Esophagus mucosa (tissue), 1 donor: ENCODE measurements at places on chromosomes 11 and 22. TPM values are rescaled to one million over a fixed set of nuclear protein-coding genes. Genes with fewer than 3 reads are reported as not detected.

DNA sequence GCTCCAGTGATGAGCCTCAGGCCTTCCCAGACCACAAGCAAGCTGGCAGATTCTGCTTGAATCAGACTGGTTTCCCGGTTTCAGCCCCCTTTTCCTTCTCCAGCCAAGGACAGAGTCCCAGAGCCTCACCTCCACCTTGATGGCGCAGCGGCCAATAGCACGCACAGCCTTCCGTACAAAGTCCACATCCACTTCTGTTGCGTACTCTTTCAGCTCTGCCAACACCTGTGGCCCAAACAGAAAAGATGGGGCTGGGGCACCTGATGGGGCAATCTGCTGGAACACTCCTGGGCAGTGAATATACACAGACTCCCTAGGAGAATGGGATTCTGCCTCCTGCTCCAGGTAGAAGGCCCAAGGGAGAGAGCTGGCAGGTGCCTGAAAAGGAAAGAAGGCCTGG, 35.5 kb upstream of the RASL10A start:
- no peak for ATAC-seq

DNA sequence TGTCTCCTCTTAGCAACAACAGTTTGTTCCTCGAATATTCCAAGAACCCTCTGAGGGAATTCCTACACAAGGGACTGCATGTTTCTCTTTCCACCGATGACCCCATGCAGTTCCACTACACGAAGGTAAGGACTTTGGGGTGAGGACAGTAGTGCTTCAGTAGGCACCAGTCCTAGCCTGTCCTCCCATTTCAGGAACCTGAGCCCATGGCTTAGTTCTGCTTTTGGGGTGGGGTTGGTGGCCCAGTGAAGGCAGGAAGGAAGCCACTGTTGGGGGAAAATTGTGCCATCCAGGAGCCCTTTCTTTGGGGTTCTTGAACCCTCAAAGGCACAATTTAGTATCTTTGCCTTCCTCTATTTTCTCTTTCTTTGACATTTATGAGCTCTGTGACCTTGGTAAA, 38.2 kb downstream of the RNF141 start:
- ATAC-seq = no peak

DNA sequence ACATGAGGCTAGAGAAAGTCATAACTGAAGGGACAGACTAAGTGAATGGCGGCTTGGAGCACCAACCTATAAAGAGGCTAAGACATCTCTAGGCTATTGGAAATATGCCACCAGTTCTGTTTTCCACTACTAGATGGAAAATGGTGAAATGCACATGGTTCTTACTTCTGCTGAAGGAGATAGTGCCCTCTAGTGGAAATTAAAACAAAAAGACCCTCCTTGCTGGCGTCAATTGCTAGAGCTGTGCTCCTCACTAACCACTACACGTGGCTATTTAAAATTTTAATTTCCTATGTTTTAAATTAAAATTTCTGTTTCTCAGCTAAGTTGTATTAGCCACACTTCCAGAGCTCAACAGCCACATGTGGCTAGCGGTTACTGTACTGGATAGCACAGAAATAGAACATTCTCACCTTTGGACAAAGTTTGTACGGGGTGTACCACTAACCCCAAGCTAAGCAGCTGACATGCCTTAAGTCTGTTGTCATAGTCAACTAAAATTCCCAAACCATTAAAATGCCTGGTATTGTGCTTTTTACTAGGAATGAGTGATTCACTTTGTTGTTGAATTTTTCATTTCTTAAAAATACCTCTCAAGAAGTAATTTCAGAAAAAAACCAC, 34.1 kb upstream of the CALCA start:
- no peak for ATAC-seq

DNA sequence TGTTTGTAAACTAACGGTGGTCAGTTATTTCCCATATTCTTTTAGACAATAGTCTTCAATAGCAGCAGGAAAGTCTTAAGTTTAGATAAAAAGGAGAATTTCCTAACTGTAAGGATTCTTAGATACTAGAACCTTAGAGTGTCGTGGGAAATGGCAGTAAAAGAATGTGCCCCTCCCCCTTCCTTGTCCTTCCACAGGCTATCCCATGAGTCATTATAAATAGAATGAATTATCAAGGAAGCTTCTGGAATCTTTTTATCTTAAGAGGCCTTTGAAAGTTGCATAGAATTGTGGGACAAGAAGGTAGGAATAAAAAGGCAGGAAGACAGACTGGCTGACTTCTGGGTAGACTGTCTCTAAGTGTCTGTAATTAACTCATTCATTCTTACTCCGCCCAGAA, 165.2 kb upstream of the TBCEL start:
- ATAC-seq = no peak

DNA sequence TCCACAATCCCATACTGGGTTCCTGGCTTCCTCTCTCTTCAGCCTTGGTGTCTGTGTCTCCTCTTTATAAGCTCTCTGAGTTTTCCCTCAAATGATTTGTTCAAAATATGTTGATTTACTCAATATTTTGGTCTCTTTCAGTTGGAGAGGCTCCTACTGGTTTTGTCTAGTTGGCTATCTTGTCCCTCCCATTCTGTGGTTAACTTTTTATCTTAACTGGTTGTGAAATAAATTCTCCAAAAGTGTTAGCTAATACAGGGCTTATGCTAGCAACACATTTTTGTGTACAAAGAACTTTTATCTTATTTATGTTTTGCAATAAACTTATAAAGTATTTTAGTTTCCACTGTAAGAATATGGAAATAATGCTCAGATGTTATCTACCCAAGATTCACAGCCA, 200.9 kb downstream of the AASDHPPT start:
- ATAC-seq = no peak

- ATAC-seq = no peak
These were observed 24.8 kb upstream of the NAT10 start for GRCh38 chr11:34080609-34081008.

DNA sequence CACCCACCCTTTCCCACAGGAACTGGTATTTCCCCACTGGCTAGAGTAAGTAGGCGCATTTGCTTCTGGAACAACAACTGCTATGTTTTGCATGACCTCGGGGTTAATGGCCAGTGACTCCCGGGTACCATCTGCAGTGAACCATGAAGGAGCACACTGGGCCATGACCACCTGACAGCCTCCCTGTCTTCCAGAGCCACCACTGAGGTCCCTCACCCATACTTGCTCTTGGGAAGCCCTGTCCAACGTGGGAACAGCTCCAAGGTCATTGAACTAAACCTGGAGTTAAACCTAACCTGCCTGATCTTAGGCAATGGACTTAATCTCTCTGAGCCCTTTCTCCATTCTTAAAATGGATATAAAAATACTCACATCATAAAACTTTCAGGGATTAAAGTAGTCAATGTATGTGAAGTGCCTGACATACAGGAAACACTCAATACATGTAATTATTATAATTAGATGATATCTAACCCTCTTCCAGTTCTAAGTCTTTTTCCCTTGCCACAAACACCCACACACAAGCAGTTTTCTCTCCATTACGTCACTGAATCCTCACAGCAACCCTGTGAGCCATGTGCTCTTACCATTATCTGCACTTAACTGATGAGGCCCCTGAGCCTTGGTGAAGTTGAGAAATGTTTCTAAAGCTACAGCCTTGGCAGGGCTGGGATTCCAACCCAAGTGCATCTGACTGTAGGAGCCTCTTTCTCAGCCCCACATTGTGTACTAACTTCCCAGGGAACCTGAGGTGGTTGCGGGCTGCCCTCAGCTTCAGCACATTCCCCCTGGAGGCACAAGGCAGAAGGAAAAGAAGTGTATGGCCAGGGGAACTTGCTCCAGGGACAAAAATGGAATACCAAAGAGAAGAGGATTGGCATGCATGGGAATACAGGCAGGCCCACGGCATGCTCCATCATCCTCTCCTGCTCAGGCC, 74.5 kb upstream of the NCAM1 start:
- no peak for ATAC-seq

GRCh38 chr22:36101756-36102155, 58.8 kb downstream of the APOL3 start:
- no peak for ATAC-seq

DNA sequence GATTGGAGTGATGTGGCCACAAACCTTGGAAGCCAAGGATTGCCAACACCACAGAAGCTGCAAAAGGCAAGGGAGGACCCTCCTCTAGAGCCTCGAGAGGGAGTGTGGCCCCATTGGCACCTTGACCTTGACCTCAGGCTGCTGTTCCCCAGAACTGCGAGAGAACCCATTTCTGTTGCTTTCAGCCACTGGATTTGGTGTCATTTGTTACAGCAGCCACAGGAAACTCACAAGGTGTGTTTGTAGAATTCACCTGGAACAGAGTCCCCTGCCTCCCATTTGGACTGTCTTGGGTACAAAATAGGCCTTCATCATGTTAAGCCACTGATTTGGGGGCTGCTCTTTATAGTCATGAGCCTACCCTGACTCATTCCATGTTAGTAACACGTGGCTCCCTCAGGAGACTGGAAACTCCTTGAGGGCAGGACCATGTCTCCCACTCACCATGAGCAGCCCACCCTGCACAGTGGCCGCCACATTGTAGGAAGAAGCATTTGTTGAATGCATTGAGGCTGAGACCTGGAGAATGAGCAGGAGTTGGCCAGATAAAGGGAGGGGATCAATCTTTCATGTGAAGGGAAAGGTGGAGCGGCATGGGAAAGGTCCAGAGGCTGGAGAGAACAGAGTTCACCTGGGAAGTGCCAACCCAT, 8.3 kb downstream of the C11orf86 start:
- no peak for ATAC-seq

GRCh38 chr11:29312812-29313211, 704.0 kb downstream of the KCNA4 start:
- ATAC-seq = no peak

DNA sequence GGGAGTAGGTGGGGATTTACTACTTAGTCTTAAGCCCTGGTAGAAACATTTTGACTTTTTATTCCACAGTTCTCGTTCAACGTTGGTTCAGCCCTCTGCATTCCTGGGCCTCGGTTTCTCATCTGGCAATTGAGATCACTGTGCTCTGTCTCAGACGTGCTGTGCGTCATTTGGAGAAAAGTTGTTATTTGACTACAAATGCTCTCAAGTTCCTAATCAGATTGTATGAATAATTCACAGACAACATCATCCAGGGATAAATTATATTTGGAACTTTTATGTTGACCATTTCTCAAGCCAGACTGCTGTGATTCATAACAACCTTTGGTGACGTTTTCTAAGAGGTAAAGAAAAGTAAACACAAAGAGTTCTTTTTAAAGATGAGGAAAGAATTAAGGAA, 69.2 kb downstream of the BLID start:
- no peak for ATAC-seq

GRCh38 chr11:103604310-103604709, 432.1 kb upstream of the DDI1 start:
- no peak for ATAC-seq

DNA sequence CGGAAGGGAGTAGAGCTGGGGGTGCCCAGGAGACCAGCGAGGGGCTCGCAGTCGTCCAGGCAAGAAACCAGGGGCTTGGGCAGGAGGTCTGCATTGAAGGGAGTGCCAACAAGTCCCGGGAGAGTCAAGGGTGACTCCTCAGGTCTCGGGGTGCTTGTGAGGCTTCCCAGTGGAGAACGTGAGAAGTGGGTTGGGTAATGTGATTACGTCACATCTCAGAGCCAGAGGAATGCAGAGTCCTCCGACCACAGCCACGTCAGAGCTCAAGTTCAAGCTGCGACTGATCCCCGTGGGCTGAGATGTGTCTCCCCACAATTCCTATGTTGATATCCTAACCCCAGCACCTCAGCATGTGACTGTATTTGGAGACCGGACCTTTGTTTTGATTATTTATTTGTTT, 89.7 kb upstream of the SHANK2 start:
- ATAC-seq = no peak

DNA sequence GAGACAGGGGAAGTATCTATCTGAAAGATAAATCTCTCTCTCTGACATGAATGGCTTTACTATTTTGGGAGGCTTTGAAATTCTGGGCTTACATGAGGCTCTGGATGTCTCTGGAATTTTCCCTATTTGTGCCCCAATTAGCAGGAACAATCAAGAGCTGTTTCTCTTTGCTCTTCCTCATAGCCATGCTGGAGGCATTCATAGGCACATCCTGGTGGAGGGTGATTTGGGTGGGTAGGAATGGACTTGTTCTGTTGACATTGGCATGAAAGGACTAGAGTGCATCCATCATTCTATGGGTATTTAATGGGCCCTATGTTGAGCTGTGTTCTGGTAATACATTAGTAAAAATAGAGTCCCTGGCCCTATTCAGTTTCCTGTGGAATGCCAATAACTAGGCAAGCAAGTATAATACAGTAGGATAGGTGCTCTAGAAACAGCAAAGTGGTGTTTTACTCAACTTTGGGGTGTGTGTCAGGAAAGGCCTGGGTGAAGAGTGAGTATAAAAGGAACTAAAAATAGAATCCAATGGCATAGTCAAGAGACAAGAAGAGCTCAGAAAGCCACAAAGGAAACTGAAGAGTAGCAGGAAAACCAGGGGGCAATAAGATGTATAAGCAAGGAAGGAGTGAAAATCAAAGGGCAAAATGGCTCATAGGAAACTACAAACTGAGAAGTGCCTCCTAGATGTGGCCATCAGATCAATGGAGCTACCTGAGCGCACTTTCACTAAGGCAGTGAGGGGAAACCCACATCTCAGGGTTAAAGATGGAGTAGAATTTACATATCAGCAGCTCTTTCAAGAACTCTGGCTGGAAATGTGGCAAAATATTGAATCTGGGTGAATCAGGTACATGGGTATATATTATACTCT, 45.0 kb downstream of the CWC15 start:
- ATAC-seq = no peak

- ATAC-seq = no peak
These were observed 93.8 kb downstream of the KCNC1 start for GRCh38 chr11:17828311-17828751.

DNA sequence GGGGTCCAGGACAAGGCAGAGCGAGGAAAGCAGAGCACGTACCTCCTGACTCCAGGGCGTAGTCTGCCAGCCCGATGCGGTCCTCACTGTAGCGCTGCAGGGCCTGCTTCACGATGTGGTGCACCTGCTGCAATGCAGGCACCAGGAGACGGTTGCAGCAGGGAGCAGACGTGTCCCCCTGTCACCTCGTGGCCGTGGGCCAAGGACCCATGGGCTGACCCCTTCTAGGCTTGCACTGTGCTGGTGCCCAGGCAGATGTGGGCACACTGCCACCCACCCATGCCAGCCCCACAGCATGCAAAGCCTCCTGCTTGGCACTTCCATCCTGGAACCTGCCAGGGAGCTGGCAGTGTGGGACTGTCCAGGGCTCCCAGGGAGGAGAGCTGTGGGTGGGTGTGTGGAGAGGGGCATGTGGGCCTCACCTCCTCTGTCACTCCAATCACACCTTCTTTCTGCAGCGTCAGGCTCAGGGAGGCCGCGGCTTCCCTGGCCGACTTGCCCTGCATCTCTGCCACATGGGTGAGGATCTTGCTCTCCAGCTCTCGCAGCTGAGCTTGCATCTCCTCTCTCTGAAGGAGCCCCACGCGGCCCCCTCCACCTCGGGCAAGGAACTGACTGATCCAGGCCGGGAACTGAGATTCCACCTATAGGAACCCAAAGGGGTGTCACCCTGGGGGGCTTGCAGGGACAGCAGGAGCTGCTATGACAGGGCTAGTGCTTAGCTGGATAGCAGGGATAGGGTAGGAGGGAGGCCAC, 16.3 kb downstream of the SUN2 start:
- no peak for ATAC-seq

The P2RX6 gene
- 0.64 TPM for total RNA-seq

The OR56A5 gene
- not detected for total RNA-seq

The ISX gene
- total RNA-seq = not detected

The NCAM1 gene
- 0.60 TPM for total RNA-seq

The KRTAP5-10 gene
- 0.16 TPM for total RNA-seq

The SNU13 gene
- total RNA-seq = 105 TPM
